Neuronal stem cell (in vitro differentiated cells): ENCODE measurements at places on chromosomes 6 and 20.

DNA sequence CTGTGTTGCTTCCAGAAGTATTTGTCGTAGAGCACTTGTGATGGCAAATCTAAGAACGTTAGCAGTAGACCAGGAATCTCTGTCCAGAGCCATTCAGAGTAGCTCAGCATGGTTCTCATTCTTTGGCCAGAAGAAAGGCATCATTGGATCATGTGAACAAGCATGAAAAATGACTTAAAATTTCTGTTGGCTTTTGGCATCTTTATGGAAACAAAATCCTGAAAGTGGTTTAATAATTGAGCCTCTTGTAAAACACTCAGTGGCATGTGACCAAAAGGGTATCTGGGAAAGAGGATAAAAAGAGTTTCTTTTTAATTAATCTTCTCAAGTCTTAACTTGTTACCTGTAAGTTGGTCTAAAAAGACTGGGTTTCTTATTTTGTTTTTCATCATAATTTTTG lies 55.2 kb downstream of the PTPN1 start:
- H3K4me1 ChIP-seq: no peaks in the 10 kb centered on the region
- H3K27ac ChIP-seq: no peak overlapping the region
- no peaks in the 10 kb centered on the region for H3K27me3 ChIP-seq
- no peak overlapping the region for H3K4me3 ChIP-seq
- H3K36me3 ChIP-seq: peaks cover 19% of the 10 kb centered on the region

DNA sequence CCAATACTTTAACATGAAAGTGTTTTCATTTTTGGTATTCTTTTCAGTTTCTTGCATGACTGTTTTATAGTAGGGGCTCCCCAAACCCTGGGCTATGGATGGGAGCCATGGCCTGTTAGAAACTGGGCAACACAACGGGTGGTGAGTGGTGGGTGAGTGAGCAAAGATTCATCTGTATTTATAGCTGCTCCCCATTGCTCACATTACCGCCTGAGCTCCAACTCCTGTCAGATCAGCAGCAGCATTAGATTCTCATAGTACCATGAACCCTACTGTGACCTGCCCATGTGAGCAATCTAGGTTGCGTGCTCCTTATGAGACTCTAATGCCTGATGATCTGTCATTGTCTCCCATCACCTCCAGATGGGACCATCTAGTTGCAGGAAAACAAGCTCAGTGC lies 42.3 kb upstream of the HMGCLL1 start:
- DNase-seq: no peak
- H3K27me3 ChIP-seq: no peaks in the 10 kb centered on the region
- H3K36me3 ChIP-seq: no peaks in the 10 kb centered on the region
- no peaks in the 10 kb centered on the region for H3K4me1 ChIP-seq

- no peak overlapping the region for H3K27ac ChIP-seq
- H3K36me3 ChIP-seq: no peaks in the 10 kb centered on the region
- peak; percentile 20 for DNase-seq
- no peaks in the 10 kb centered on the region for H3K4me1 ChIP-seq
- no peaks in the 10 kb centered on the region for H3K27me3 ChIP-seq
These were observed 10.5 kb upstream of the ZNF334 start for GRCh38 chr20:46523696-46524328.

GRCh38 chr20:6707321-6707831 lies 60.1 kb upstream of the BMP2 start:
- peaks cover 6% of the 10 kb centered on the region for H3K4me1 ChIP-seq
- H3K27me3 ChIP-seq: no peaks in the 10 kb centered on the region
- H3K4me3 ChIP-seq: no peak overlapping the region
- no peaks in the 10 kb centered on the region for H3K36me3 ChIP-seq
- no peak for DNase-seq

- DNase-seq: no peak
- no peaks in the 10 kb centered on the region for H3K36me3 ChIP-seq
- no peak overlapping the region for H3K27ac ChIP-seq
- H3K4me3 ChIP-seq: no peak overlapping the region
These were observed 288.0 kb downstream of the ADGB start for GRCh38 chr6:146886587-146887446.

DNA sequence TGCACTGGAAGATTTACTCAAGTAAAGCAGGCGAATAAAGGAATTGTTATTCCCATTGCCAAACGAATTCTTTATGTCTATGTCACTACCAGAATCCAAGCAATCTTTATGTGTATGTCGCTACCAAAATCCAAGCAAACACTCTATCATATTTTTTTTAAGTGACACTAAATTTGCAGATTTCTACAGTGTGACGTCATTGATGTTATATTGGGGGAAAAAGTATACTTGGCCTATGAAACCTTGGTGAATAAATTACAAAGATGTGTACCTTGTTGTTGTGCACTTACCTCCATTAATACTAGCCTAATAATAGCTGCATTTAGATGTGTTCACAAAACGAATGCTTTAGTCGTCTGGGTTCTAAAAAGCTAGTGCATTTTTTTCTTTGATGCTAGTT lies 957 bp downstream of the TTK start:
- no peak overlapping the region for H3K27ac ChIP-seq
- no peaks in the 10 kb centered on the region for H3K27me3 ChIP-seq
- DNase-seq: no peak
- peak overlapping the region; percentile 90 for H3K4me3 ChIP-seq

GRCh38 chr20:26214991-26215390 lies 518.3 kb upstream of the ZNF337 start:
- no peaks in the 10 kb centered on the region for H3K27me3 ChIP-seq
- H3K36me3 ChIP-seq: no peaks in the 10 kb centered on the region
- no peaks in the 10 kb centered on the region for H3K4me1 ChIP-seq
- no peak for DNase-seq
- no peak overlapping the region for H3K27ac ChIP-seq

DNA sequence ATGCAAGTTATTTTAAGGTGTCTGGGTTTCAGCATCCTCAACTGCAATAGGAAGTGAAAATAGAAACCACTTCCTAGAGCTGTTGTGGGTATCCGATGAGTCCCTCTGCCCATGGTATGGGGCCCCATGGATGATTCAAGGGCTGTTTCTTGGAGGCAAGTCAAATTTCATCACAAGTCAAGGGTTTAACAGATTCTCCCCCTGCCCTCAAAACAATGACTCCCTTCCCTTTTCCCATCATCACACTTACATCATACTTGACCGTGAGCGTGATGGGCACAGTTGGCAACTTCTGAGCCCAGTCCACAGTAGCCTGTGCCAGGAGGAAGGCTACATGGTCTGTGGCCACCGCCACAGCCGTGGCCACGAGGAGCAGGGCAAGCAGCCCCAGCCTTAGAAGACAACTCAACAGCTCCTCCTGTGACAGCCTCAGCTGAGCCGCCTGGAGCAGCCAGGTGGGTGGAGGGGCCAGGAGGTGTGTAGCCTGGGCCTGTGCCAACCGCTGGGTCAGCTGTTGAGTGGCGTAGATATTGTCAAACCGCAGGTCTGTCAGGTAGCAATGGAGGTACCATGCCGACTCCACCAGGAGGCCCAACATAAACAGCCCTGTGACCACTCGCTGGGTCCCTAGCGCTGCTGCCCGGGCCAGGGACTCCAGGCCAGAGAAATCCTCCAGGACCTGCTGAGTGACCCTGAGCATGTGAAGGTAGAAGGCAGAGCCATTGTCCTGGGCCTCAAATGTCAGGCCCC lies 5.2 kb downstream of the OCSTAMP start:
- H3K27ac ChIP-seq: no peak overlapping the region
- H3K27me3 ChIP-seq: no peaks in the 10 kb centered on the region
- no peaks in the 10 kb centered on the region for H3K36me3 ChIP-seq
- no peak for DNase-seq
- H3K4me1 ChIP-seq: no peaks in the 10 kb centered on the region

DNA sequence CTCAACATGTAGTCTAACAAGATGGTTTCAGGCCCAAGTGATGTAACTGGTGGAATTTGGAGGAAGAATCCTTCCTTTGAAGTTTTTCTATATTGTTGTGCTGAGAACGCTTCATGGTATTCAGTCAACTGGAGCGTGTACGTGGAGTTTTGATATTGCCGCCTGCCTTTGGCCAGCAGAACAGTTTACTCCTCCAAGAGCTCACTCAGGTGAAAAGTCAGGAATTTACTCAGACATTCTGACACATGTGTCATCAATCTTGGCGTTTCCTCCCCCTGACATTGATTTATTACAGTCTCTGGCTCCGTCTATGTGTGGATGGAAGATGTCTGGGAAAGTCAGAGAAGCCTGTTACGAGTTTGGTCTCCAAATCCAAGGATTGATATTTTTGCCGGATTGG lies 19.0 kb upstream of the TGM2 start:
- peaks cover 2% of the 10 kb centered on the region for H3K27me3 ChIP-seq
- H3K27ac ChIP-seq: no peak overlapping the region
- H3K36me3 ChIP-seq: no peaks in the 10 kb centered on the region
- DNase-seq: no peak
- H3K4me3 ChIP-seq: no peak overlapping the region

- no peaks in the 10 kb centered on the region for H3K27me3 ChIP-seq
- no peak overlapping the region for H3K27ac ChIP-seq
- no peaks in the 10 kb centered on the region for H3K4me1 ChIP-seq
- no peak overlapping the region for H3K4me3 ChIP-seq
- no peak for DNase-seq
These were observed 16.9 kb upstream of the STK35 start for GRCh38 chr20:2084703-2085102.

GRCh38 chr6:98929498-98930060 lies 18.2 kb downstream of the FBXL4 start:
- no peak overlapping the region for H3K4me3 ChIP-seq
- no peak for DNase-seq
- H3K27ac ChIP-seq: no peak overlapping the region
- peaks cover 34% of the 10 kb centered on the region for H3K36me3 ChIP-seq
- no peaks in the 10 kb centered on the region for H3K4me1 ChIP-seq

DNA sequence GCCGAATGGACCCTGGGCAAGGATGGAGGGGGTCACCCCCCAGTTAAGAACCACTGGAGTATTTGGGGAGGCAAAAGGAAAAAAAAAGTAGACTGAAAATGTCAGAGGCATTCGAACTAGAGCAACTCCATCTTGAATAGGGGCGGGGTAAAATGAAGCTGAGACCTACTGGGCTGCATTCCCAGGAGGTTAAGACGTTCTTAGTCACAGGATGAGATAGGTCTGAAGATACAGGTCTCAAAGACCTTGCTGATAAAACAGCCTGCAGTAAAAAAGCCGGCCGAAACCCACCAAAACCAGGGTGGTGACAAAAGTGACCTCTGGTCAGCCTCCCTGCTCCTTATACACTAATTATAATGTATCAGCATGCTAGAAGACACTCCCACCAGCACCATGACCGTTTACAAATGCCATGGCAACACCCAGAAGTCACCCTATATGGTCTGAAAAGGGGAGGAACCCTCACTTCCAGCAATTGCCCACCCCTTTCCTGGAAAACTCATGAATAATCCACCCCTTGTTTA lies 70.4 kb upstream of the KCNG1 start:
- H3K27ac ChIP-seq: no peak overlapping the region
- no peak overlapping the region for H3K4me3 ChIP-seq
- H3K36me3 ChIP-seq: no peaks in the 10 kb centered on the region
- no peak for DNase-seq

GRCh38 chr6:81734081-81734480 lies 18.4 kb downstream of the TENT5A start:
- H3K27ac ChIP-seq: no peak overlapping the region
- DNase-seq: no peak
- H3K27me3 ChIP-seq: no peaks in the 10 kb centered on the region
- no peaks in the 10 kb centered on the region for H3K4me1 ChIP-seq

- DNase-seq: no peak
- no peak overlapping the region for H3K4me3 ChIP-seq
- H3K4me1 ChIP-seq: peaks cover 14% of the 10 kb centered on the region
These were observed 3.6 kb upstream of the HS3ST5 start for GRCh38 chr6:114346451-114346850.

DNA sequence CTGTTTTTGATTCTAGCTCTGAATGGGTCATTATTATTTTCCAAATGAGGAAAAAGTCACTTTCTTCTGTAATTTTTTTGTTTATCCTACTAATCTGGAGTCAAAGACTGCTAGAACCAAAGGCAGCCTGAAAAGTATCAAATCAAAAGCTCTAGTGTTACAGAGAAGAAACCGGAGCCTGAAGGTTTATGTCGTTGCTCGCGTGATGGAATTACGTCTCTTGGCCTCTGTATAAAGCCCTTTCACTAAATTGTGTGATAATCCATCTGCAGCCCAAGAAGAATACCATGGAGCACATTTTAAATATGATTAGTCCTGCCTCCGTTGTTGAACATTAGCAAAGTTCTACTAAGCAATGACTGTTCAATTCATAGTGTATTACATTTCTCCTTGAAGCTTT lies 738.6 kb downstream of the C6orf118 start:
- H3K4me3 ChIP-seq: no peak overlapping the region
- peaks cover 3% of the 10 kb centered on the region for H3K4me1 ChIP-seq
- H3K36me3 ChIP-seq: no peaks in the 10 kb centered on the region
- no peaks in the 10 kb centered on the region for H3K27me3 ChIP-seq

- H3K27me3 ChIP-seq: no peaks in the 10 kb centered on the region
- no peak overlapping the region for H3K4me3 ChIP-seq
- no peak for DNase-seq
- no peak overlapping the region for H3K27ac ChIP-seq
- peaks cover 44% of the 10 kb centered on the region for H3K36me3 ChIP-seq
- no peaks in the 10 kb centered on the region for H3K4me1 ChIP-seq
These were observed 25.7 kb upstream of the TCFL5 start for GRCh38 chr20:62887152-62887859.

DNA sequence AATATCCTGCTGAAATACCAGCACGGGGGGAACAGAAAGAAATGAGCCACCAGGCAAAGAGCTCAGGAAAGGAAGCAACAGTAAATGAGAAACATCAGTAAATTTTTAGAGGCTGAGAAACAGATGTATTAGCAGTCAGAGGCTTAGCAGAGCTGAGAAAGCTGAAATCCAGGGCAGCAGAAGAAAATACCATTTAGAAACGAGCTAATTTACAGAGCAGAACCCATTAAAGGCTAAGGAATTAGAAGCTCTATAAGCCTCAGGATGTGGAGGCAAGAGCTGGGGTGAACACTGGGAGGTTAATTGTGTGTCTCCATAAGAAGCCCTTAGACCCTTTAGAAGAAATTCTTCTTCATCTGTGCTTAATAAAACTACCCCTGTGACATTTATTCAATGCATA lies 178.6 kb upstream of the RGS17 start:
- H3K36me3 ChIP-seq: no peaks in the 10 kb centered on the region
- no peaks in the 10 kb centered on the region for H3K27me3 ChIP-seq
- H3K27ac ChIP-seq: peak overlapping the region; percentile 60
- peaks cover 3% of the 10 kb centered on the region for H3K4me1 ChIP-seq
- no peak for DNase-seq

DNA sequence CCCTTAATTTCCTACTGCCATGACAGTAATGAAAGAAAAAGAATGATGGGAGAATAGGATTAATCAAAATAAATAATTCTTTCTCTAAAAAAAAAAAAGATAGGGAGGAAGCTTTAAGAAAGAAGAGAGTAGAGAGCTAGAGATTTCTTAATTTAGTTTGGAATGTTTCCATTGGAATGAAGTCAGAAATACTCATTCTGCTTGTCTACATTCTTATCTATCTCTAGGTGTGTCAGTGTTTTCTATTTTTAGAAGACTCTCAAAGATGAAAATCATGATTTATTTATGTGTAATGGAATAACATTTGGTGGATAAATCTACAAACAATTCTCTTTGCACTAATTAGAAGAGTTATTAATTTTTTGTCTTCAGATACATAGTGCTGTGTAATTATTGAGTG lies 38.0 kb upstream of the HIVEP1 start:
- no peaks in the 10 kb centered on the region for H3K4me1 ChIP-seq
- H3K4me3 ChIP-seq: no peak overlapping the region
- H3K27ac ChIP-seq: no peak overlapping the region
- no peak for DNase-seq
- H3K27me3 ChIP-seq: no peaks in the 10 kb centered on the region
- H3K36me3 ChIP-seq: no peaks in the 10 kb centered on the region

- no peak overlapping the region for H3K27ac ChIP-seq
- H3K4me3 ChIP-seq: no peak overlapping the region
- H3K36me3 ChIP-seq: no peaks in the 10 kb centered on the region
These were observed 11.7 kb upstream of the RPS10 start for GRCh38 chr6:34437644-34437970.
